ENCODE measurements at places on chromosomes 5 and 9. TPM values are rescaled to one million over a fixed set of nuclear protein-coding genes. Genes with fewer than 3 reads are reported as not detected.

- H3K4me3 ChIP-seq: no peak overlapping the region
- H3K27ac ChIP-seq: no peak overlapping the region
- no peaks in the 10 kb centered on the region for H3K27me3 ChIP-seq
- H3K36me3 ChIP-seq: no peaks in the 10 kb centered on the region
- H3K4me1 ChIP-seq: no peaks in the 10 kb centered on the region
Observed at GRCh38 chr9:124611106-124611505, 103.9 kb upstream of the NR5A1 start.

GRCh38 chr9:7982907-7983306 lies 183.3 kb upstream of the DMAC1 start:
- peaks cover 28% of the 10 kb centered on the region for H3K4me1 ChIP-seq
- peak overlapping the region; percentile 88 for H3K27ac ChIP-seq
- H3K4me3 ChIP-seq: no peak overlapping the region

GRCh38 chr9:124188331-124189110 lies 69.2 kb upstream of the NEK6 start:
- H3K27ac ChIP-seq: no peak overlapping the region
- no peaks in the 10 kb centered on the region for H3K4me1 ChIP-seq
- no peaks in the 10 kb centered on the region for H3K36me3 ChIP-seq
- H3K27me3 ChIP-seq: no peaks in the 10 kb centered on the region
- DNase-seq: no peak

- no peaks in the 10 kb centered on the region for H3K4me1 ChIP-seq
- no peaks in the 10 kb centered on the region for H3K27me3 ChIP-seq
- no peaks in the 10 kb centered on the region for H3K36me3 ChIP-seq
- H3K4me3 ChIP-seq: no peak overlapping the region
- peak; percentile 66 for DNase-seq
- no peak overlapping the region for H3K27ac ChIP-seq
Observed at GRCh38 chr5:173581408-173582215, 34.8 kb downstream of the BOD1 start.

DNA sequence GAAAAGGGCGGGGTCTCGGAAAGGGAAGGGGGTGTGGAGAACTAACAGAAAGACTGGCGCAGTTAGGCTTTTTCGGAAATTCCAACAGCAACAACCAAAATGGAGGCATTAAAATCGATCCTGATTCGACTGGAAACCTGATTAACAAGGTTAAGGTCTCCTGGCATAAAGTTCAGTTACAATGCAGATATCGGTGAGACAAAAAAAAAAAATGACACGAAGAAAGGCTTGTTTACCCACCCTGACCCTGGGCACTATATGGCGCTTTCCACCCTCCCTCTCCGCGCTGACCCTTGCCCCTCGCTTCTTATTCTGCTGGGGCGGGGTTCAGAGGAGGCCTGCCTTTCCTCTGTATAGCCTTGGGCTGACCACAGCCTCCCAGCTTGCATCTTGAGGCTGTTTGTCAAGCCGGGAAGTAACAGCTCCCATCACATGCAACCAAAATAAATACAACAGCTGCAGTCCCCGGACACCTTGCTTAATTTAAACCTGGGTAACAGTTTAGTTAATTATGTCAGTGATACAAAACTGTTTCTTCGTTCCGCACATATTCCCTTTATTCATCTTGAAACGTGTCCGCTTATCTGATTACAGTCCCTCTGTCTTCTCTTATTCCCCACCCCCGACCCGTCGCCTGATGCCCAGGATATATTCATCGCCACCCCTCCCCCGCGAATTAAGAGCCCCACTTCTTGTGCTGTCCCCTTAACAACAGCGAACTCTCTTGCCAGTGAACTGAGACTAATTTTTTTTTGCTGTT lies 795 bp upstream of the PJA2 start:
- peak; percentile 85 for DNase-seq
- H3K4me3 ChIP-seq: peak overlapping the region; percentile 39
- peak overlapping the region; percentile 100 for H3K27ac ChIP-seq
- peaks cover 8% of the 10 kb centered on the region for H3K4me1 ChIP-seq

GRCh38 chr5:33582417-33582816 lies 141.7 kb downstream of the TARS1 start:
- H3K27me3 ChIP-seq: no peaks in the 10 kb centered on the region
- H3K27ac ChIP-seq: no peak overlapping the region
- no peak overlapping the region for H3K4me3 ChIP-seq
- H3K4me1 ChIP-seq: no peaks in the 10 kb centered on the region
- DNase-seq: no peak

GRCh38 chr5:148084269-148084668 lies 20.5 kb downstream of the SPINK5 start:
- H3K27me3 ChIP-seq: no peaks in the 10 kb centered on the region
- no peak overlapping the region for H3K27ac ChIP-seq
- H3K36me3 ChIP-seq: no peaks in the 10 kb centered on the region
- no peaks in the 10 kb centered on the region for H3K4me1 ChIP-seq
- no peak overlapping the region for H3K4me3 ChIP-seq
- no peak for DNase-seq

- H3K4me3 ChIP-seq: peak overlapping the region; percentile 86
- DNase-seq: no peak
- H3K27me3 ChIP-seq: no peaks in the 10 kb centered on the region
- H3K27ac ChIP-seq: peak overlapping the region; percentile 98
- H3K4me1 ChIP-seq: 0 out of 2 replicates have a peak, but pooled peaks cover 6% of the 10 kb centered on the region
- no peaks in the 10 kb centered on the region for H3K36me3 ChIP-seq
Observed at GRCh38 chr5:75716715-75717081, 539 bp downstream of the POC5 start.

- H3K27ac ChIP-seq: no peak overlapping the region
- peaks cover 10% of the 10 kb centered on the region for H3K4me1 ChIP-seq
- H3K4me3 ChIP-seq: no peak overlapping the region
- H3K36me3 ChIP-seq: peaks cover 2% of the 10 kb centered on the region
Observed at GRCh38 chr9:96486386-96487028, 36.5 kb downstream of the HABP4 start.

DNA sequence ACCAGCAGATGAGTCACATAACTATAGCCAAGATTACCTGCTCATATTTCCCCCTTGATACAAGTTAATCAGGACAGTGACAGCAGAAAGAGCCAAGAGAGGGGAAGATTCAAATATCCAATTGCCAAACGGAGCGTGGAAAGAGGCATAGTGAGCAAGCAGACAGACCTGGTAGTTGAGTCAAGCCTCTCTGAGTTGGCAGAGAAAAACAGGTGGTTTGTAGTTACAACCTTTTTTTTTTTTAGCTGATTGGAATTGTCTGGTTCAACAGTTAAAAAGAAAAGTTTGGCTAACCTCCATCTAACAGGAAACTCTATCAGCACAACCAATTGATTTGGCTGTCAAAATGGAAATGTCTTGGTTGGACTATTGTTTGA lies 272.1 kb downstream of the TLE1 start:
- DNase-seq: no peak
- H3K4me3 ChIP-seq: no peak overlapping the region
- H3K27ac ChIP-seq: no peak overlapping the region
- no peaks in the 10 kb centered on the region for H3K27me3 ChIP-seq

DNA sequence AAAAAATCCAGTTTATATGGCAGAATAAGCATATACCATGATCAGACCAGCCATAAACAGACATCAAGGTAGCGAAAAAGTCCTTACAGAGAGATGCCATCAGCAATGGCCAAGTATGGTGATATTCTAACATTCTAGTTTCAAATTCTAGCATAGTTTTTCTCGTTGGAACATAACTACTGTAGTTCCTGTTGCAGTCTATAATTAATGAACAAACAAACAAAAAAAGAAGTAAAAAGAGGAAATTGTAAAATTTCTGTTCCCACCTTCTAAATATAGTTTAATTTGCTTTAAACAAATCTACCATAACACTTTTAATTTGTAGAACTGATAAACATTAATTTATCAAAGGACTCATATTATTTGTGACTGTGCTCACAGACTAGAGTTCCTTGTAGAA lies 9.9 kb upstream of the CD180 start:
- no peak overlapping the region for H3K27ac ChIP-seq
- H3K4me3 ChIP-seq: no peak overlapping the region
- H3K27me3 ChIP-seq: no peaks in the 10 kb centered on the region

DNA sequence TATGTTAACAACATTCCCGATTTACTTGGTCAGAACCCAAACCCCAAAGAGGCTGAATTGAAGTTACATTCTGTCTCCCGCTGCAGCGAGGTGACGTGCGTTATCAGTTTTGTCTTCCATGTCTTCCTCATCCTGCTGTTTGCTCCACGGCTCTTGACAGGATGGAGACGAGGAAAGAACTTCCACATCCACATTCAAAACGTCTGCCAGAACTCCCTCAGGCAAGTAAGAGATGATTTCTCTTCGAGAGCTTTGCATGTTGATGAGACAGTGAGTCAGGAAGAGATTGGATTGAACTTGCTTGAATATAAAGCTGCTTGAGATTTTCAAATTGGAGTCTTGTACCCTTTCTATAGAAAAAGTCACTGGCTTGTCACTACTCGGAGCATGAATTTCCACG lies 242.6 kb downstream of the AUH start:
- no peaks in the 10 kb centered on the region for H3K27me3 ChIP-seq
- no peaks in the 10 kb centered on the region for H3K4me1 ChIP-seq
- no peak overlapping the region for H3K27ac ChIP-seq
- no peaks in the 10 kb centered on the region for H3K36me3 ChIP-seq
- DNase-seq: no peak

- no peak overlapping the region for H3K4me3 ChIP-seq
- DNase-seq: no peak
- no peaks in the 10 kb centered on the region for H3K4me1 ChIP-seq
Observed at GRCh38 chr5:67315082-67315989, 118.7 kb upstream of the CD180 start.

DNA sequence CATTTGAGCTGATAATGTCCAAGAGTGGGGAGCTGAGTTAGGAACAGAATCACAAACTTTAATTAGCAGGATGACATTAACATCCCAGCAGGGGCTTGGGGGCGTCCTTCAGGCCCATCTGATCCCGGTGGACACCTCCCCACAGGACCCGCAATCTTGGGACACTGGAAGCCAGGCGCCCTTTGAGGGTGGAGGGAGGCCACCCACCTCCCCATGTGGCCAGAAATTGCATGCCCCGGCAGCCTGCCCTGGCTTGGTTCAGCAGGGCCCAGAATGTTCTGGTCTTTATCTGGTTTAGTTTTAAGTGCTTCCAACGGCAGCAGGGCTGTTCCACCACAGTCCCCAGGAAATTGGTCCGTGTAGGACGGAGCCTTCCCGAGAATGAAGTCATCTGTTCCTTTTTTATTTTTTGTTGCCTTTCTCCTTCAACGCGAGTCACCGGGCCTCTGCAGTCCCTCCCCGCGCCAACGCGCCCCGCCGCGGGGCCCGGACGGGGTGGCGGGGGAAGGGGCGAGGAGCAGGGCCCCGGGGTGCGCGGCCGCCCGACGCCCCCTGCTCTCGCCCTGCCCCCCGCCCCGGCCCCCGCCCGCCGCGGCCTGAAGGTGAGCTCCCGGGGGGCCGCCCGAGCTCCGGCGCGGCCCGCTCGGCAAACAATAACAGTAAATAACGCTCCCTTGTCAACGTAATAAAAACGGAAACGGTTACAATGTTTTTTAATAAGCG lies 207.9 kb downstream of the C9orf50 start:
- peaks cover 51% of the 10 kb centered on the region for H3K4me1 ChIP-seq
- H3K36me3 ChIP-seq: no peaks in the 10 kb centered on the region
- H3K4me3 ChIP-seq: peak overlapping the region; percentile 52
- DNase-seq: peak; percentile 57
- peak overlapping the region; percentile 95 for H3K27ac ChIP-seq
- H3K27me3 ChIP-seq: no peaks in the 10 kb centered on the region

DNA sequence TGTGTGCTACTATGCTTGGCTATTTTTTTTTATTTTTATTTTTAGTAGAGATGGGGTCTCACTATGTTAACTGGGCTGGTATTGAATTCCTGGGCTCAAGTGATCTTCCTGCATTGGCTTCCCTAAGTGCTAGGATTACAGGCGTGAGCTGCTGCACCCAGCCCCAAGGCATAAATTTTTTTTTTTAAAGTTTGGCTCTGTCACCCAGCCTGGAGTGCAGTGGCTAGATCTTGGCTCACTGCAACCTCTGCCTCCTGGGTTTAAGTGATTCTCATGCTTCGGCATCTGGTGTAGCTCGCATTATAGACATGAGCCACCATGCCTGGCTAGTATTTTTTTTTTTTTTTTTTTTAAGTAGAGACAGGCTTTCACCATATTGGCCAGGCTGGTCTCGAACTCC lies 70.3 kb downstream of the RAB24 start:
- H3K4me1 ChIP-seq: no peaks in the 10 kb centered on the region
- no peak for DNase-seq
- no peak overlapping the region for H3K4me3 ChIP-seq
- H3K27ac ChIP-seq: no peak overlapping the region

- no peaks in the 10 kb centered on the region for H3K27me3 ChIP-seq
- no peak overlapping the region for H3K27ac ChIP-seq
- no peaks in the 10 kb centered on the region for H3K36me3 ChIP-seq
- no peak overlapping the region for H3K4me3 ChIP-seq
- H3K4me1 ChIP-seq: no peaks in the 10 kb centered on the region
Observed at GRCh38 chr5:142754031-142754430, 16.1 kb upstream of the ARHGAP26 start.

GRCh38 chr9:113888336-113888735 lies 12.2 kb downstream of the ZNF618 start:
- no peak for DNase-seq
- no peaks in the 10 kb centered on the region for H3K36me3 ChIP-seq
- H3K4me3 ChIP-seq: no peak overlapping the region
- H3K27me3 ChIP-seq: no peaks in the 10 kb centered on the region
- H3K27ac ChIP-seq: no peak overlapping the region

GRCh38 chr9:73148447-73148937 lies 3.2 kb upstream of the ANXA1 start:
- no peaks in the 10 kb centered on the region for H3K4me1 ChIP-seq
- no peak overlapping the region for H3K4me3 ChIP-seq
- DNase-seq: no peak
- H3K27me3 ChIP-seq: no peaks in the 10 kb centered on the region

DNA sequence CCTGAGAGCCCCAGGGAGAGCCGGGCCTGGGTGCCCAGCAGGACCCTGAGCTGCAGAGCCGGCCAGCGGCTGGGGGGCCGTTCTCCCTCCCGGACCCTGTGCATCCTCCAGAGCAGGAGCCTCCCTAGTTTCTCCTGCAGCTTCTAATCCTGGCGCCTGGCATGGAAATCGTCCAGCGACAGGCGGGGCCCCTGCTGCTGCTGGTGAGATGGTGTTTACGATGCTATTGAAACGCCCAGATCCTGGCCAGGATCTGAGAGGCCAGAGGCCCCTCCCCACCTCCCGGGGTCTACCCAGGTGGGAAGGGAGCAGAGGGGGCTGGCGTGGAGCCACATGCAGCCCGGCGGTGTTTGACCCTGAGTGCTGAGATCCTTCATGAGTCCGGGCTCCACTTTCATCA lies 38.2 kb upstream of the CEP72 start:
- H3K36me3 ChIP-seq: no peaks in the 10 kb centered on the region
- no peak overlapping the region for H3K4me3 ChIP-seq
- no peak for DNase-seq
- H3K4me1 ChIP-seq: no peaks in the 10 kb centered on the region

NOTCH1 gene
- total RNA-seq: 5.5 TPM

TXN gene
- 476 TPM for total RNA-seq

SIT1 gene
- total RNA-seq: not detected

DBH gene
- not detected for total RNA-seq

ZNF300 gene
- total RNA-seq: 1.8 TPM

CDH18 gene
- 0.32 TPM for total RNA-seq

COL23A1 gene
- total RNA-seq: 0.18 TPM

SLC6A3 gene
- total RNA-seq: not detected

ITK gene
- total RNA-seq: not detected

SOX30 gene
- total RNA-seq: 3.1 TPM

NCS1 gene
- 19.1 TPM for total RNA-seq

NOP16 gene
- 56.4 TPM for total RNA-seq

OR1J4 gene
- total RNA-seq: not detected

PLEKHG4B gene
- total RNA-seq: 15.0 TPM

TMEM215 gene
- total RNA-seq: not detected

EDIL3 gene
- total RNA-seq: not detected

ASPN gene
- not detected for total RNA-seq

TRIM36 gene
- total RNA-seq: 1.3 TPM
